ENCODE measurements at places on chromosomes 11 and 22. TPM values are rescaled to one million over a fixed set of nuclear protein-coding genes. Genes with fewer than 3 reads are reported as not detected.

The NCR3LG1 gene
- 11.4 TPM for total RNA-seq

The IFITM5 gene
- not detected for total RNA-seq

The SHISAL1 gene
- 20.7 TPM for total RNA-seq

The NXPE2 gene
- total RNA-seq, result not detected

The UCP2 gene
- total RNA-seq, result 2.4 TPM

The SLC37A2 gene
- 0.97 TPM for total RNA-seq

The MRPL16 gene
- 63.3 TPM for total RNA-seq

The BEST1 gene
- total RNA-seq, result 2.3 TPM

The CYB561A3 gene
- 35.5 TPM for total RNA-seq

The FGF3 gene
- not detected for total RNA-seq

The CATSPER1 gene
- total RNA-seq, result 3.1 TPM

DNA sequence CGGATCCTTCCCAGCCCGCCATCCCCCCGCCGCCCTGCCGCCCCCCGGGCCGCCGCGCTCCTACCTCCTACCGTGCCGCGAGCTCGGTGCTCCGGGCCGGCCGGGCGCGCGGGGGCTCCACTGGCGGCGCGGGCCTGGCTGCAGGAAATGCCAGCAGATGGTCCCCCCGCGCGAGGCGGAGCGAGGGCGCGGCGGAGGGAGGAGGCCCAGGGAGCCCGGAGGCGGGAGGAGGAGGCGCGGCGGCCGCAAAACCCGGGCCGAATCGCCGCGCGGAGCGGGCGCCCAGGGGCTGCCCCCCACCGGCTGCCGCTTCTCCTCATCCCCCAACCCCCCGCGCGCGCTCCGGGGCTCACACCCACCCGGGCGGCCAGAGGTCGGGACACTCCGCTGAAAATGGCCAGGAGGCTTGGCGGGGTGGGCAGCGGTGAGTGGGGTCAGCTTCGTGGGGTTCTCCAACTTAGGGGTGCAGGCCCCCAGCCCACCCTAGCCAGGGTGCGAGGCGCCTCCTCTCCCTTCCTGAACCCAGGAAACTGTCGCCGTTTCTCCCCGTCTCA lies at the start of gene OSBPL5:
Gene OSBPL5 (minus strand): TSS at position 159 of the 554 bp plus-strand sequence. CDS start 36,162 bp downstream, outside the sequence.
- peak; percentile 20 for ATAC-seq

DNA sequence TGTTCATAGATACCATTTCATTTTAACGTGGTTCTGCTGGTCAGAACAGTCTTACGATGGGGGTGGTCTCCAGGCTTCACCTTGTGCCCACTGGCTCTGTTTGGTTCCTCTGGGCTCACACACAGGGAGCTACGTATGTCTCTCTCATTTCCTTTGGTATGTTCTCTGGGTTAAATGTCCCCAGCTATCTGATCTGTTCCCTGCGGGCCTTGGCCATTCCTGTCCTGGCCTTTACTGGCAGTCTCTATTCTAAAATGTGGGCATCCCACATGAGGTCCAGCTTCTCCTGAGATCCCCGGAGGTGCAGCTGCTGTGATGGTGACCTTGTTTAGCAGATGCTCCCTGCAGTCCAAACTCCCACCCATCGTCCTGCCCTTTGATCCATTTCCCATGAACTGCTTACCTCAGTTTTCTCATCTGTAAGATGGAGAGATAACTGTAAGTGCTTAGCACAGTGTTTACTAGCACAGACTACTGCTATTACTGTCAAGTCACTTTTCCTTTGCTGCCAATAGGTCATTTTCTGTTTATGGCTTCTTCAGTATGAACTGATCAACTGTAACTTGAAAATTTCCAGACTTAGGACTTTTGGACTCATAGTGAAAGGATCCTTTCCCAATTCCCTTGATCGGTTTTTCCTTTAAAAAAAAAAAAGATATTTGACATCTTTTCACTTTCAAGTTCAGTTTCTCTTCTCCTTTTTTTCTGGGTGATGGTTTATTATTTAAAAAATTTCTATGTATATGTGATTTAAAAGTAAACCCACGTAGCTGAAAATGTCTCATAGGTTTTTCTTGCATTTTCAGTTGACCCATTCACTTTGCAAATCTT lies 92.9 kb downstream of the PTPRJ start:
- no peak for ATAC-seq

- ATAC-seq, result no peak
These were observed 8.2 kb downstream of the DGCR8 start for GRCh38 chr22:20088263-20088648.

GRCh38 chr22:37310075-37310606 lies 27.8 kb downstream of the CYTH4 start:
- no peak for ATAC-seq

DNA sequence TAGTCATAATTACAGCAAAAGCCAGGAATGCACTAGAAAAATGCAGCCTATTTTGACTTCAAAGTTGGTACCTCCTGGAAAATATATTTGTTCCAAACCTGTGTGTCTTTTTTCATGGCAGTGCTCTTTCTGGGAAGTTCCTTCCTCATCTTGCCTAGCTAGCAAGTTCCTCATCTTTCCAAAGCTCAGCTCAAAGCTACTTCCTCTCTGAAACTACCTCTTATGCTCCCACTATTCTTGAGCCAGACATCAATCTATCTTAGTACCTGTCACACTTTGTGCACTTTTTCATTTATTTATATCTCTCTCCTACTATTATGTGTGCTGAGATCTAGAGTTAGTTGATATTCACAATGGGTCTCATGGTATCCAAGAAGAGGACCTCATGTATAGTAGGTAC lies 191.6 kb upstream of the CCDC90B start:
- ATAC-seq, result no peak

GRCh38 chr11:113274713-113275582 lies 39.4 kb upstream of the TTC12 start:
- ATAC-seq, result peak; percentile 64

- no peak for ATAC-seq
These were observed 27.9 kb downstream of the GLB1L2 start for GRCh38 chr11:134359646-134360045.

GRCh38 chr11:70065318-70066135 lies 12.6 kb upstream of the ANO1 start:
- ATAC-seq, result no peak

DNA sequence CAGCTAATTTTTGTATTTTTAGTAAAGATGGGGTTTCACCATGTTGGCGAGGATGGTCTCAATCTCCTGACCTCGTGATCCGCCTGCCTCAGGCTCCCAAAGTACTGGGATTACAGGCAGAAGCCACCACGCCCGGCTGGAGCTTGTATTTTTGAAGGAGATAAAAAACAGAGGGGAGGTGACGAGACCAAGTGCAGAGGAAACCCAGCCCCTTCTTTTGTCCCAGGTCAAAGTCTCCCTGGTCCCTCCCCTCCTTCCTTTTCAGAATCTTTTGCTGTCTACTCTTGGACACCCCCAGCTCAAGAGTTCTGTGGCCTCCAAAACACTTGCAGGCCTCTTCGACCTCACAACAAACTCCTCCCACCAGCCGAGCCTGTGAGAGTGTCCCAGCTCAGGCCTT lies 12.2 kb upstream of the TMEM184B start:
- ATAC-seq, result no peak

GRCh38 chr11:65078786-65079342 lies 5.0 kb downstream of the CDCA5 start:
- no peak for ATAC-seq

GRCh38 chr11:69434471-69434931 lies 47.0 kb upstream of the LINC01488 start:
- no peak for ATAC-seq

DNA sequence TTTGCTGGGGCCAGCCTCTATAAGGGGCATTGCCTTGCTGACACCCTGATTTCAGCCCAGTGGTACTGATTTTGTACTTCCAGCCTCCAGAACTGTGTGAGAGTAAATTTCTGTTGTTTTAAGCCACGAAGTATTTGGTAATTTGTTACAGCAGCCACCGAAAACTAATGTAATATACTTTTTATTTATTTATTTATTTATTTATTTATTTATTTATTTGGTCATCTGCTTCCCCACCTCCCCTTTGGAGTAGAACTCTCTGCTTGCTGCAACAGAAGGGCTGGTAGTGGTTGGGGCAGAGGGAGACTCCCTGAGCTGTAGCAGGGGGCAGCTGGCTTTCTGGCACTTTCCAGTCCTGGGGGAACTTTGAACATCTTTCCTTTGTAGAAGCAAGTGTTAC lies 128.4 kb upstream of the RAG2 start:
- no peak for ATAC-seq

DNA sequence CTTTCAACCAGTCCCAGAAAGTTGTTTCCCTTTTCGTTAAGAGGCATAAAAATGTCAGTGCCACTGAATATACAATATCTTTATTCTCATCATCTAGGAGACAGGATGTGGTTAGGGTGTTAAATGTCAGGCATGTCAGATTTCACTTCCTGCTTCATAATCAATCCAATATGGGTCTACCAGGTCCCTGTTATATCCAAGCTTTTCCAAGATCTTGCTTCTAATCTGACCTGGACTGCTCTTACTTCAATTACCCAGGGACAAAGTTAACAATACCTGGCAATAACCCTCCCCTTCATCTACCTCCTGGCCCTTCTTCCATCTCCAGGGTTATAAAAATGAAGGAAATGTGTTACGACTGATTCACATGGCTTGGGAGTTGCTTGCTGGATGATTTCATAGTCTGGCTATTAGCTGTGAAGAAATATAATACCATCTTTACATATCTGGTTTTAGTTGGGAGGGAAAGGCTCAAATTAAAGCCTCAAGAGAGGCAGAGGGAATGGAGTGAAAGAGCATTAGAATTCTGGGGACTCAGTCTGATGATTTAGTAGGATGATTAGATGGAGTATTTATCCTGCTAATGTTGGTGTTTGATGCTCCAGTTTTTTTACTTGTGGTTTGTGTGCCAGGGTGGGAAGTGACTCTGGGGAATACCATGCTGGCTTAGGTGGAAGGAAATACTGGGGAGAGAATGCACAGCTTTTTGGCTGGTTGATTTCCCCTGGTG lies 534.3 kb downstream of the ETS1 start:
- ATAC-seq, result no peak

DNA sequence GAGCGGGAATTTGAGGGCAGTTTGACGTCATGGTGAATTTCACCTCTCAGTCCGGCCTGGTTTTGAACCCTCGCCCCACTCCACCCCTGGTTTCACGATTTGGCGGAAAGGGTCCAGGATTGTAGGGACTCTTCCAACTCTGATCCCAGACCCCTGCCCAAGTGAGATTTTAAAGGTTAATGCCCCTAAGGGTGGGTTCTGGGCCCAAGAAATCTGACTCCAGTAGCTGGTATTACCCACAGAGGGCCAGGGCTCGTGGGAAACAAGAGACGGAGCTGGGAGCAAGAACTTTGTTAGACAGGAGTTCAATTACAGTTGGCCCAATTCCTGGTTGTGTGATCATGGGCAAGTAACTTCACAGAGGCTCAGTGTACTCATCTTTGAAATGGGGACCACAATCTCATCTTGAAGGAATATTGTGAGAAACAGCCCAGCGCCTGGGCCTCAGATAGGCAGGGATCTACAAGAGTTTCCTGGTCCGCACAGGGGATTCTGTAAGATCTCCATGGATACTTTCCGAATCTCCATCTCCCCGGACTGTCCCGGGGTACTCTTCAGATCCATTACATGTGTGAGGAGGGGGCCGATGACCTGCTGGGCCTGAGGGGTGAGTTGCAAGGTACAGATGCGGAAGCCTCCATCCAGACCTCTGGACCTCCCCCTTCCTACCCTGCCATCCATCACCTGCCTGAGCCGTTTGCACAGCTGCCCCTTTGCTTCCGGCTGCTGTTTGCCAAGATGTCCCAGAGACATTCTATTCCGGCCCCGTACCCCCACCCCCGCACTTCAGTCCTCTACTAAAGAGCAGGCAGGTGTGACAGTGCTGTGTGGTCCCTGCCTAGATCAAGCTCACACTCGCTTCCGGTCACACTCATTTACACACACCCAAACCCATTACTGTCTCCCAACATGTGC lies 687 bp upstream of the CALCA start:
- ATAC-seq, result no peak

DNA sequence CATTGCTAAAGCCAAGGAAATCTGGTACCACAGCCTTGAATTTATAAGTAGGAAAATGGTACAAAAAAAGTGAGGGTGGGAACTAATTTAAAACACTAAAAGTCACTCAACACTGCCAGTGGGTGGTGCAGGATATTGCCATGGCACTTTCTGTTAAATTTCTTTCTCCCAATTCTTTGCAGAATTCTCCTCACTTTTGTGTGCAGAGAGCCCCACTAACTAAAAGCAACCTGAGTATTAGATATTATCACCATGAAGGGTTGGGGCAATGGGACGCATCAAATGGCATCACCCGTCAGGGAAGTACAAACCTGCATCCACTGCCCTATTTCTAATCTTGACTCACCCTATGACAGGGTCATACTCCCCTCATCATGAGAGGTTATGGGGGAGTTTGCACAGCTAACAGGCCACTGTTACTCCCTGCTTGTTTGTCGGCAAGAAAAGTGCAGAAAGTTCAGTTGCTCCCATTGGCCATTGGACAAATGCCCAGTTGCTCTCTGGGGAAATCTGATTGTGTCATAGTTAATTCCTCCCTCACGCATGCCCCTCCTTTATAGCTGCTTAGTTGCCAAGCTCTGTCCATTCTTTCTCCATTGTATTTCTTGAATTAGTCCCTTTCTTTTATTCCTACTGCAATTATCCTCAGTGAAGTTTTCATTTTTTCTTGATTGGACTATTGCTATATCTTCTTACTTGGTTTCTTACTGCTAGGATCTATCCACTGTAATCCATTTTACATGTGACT lies 93.8 kb upstream of the BLID start:
- peak; percentile 64 for ATAC-seq

- peak; percentile 48 for ATAC-seq
These were observed 36.1 kb upstream of the AMOTL1 start for GRCh38 chr11:94731880-94732601.

GRCh38 chr22:34993548-34993947 lies 72.4 kb upstream of the ISX start:
- no peak for ATAC-seq

DNA sequence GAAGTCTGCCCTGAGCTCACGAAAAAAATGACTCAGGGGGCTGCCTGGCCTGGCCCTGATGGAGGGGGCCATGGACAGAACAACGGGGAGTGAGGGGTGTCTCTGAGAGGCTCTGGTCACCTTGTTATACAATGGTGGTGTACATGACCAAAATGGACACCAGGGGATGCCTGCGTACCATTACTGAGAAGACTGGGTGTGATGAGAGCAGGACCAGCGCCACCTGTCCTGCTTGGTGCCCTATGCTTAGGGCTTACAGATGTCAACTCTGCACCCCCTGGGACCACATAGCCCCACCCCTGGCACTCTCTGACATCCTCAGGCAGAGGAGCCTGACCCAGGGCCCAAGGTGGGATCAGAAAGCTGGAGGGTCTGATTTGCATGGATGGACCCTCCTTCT lies 104.8 kb downstream of the ZNF280B start:
- no peak for ATAC-seq

DNA sequence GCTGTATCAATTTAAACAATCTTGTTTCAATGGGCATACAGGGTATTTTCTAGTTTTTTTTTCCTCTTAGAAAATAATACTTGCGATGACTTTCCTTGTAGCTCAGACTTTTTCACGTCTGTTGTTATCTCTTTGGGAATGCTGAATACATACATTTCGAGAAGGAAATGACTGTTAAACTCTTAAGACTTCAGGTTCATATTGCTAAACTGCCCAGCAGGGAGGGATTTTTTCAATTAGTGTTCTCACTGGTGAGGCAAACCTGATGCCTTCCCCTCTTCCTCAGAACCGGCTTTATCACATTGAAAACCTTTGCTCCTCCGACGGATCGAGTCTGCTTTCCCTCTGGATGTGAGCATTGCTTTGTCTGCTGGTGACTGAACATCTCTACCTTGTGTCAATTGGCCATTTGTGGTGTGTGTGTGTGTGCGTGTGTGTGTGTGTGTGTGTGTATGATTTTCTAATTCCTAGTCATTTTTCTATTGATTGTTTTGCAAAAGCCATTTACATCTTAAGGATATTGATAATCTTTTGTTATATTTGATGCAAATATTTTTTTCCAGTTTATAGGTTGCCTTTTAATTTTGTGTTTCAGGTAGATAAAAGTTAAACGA lies 6.6 kb downstream of the NEAT1 start:
- peak; percentile 0 for ATAC-seq
